ENCODE measurements at places on chromosomes 2 and 18.

DNA sequence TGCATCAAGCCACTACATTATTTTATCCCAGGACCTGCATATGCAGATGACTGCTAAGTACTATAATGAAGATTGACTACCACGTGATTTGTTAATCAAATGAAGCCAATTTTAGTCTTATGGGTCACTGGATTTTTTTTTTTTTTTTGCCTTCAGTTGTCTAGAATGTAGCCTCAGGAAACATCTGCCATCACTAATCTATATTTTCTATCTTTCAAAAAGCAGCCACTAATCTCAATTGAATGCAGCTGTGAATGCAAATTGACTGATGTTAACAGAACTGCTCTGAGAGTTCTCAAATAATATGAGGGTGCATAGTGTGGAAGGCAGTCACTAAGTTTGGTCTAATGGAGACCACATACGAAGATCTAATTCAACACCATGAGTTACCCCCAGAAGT, 106.3 kb downstream of the ABCA12 start:
- no peak for DNase-seq

DNA sequence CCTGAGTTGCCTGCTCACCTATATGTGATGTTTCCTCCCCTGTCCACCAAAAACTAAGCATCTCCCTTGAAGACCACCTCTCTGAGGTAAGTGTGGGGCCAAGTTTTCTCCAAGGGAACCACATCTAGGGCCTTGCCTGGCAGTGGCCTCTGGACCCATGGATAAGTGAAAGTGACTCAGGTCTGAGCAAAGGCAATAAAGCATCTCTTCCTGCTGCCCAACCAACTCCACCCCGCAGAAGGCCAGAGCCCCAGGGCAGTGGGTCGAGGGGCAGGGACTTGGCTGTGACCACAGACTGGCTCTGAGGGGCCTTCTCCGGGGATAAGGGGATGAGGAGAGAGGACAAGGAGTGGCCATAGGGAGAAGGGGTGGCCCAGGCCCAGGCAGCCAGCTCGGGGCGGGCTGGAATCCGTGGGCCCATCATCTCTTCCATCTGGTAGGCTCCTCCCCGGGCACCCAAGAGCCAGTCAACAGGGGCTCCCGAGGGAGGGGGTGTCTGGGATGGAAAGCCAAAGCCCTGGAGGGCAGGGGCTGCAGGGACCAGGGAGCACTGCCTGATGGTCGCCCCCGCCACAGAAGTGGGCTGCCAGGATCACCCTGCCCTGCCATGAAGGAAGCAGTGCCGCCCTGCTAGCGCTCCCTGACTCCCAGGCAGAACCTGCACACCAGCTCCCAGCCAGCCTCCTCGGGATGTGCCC, 33.4 kb downstream of the EMX1 start:
- no peak for DNase-seq

DNA sequence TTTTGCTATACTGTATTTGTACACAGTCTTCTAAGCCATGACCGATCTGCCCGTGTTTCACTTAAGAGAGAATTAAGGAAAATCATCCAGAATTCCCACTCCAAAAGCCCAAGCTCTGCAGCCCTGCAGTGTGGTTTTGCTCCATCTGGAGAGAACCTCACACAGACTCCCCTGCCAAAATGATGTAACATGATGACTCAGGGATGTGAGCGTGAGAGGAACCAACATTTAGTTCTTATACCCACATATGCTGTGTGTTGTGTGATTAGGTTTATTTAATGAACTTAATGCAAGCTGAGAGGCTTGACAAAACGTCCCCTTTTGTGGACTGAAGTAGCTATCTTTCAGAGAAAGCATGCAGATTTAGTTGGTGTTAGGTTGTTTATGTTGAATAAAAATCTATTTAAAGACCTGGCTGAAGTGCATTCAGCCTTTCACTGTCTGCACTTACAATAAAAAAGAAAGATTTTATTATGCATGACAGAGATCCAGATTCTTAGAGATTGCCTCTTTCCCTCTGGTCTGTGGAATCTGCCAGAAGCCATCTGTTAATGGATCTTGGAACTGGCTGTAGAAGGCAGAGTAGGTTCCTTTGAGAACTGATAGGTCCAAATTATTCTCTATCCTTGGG, 6.3 kb downstream of the RAB12 start:
- peak; percentile 21 for DNase-seq

GRCh38 chr2:150477347-150477746, 10.1 kb downstream of the RND3 start:
- no peak for DNase-seq

DNA sequence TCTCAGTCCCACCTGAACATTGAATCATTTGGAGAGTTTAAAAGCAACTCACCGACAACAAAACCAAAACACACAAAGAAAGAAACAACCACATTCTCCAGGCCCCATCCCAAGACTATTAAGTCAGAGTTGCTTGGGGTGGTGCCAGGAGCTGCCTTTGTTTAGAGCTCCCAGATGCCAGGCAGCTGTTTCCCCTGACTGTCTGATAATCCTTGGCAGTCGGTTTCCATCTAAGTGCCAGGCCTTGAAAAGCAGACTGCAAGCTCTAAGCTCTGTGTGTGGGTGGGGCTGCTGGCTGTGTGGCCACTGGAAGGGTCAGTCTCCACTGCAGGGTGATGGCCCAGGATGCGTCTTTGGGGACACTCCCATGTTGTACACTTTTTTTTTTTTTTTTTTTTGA, 255.3 kb upstream of the AGAP1 start:
- peak; percentile 73 for DNase-seq

GRCh38 chr2:105675841-105676240, 68.9 kb upstream of the NCK2 start:
- DNase-seq, result no peak

- DNase-seq, result no peak
Observed at GRCh38 chr2:24932715-24933114, 12.7 kb upstream of the ADCY3 start.

- no peak for DNase-seq
Observed at GRCh38 chr18:286515-287310, 18.9 kb upstream of the THOC1 start.

GRCh38 chr18:74316257-74317170, 875 bp downstream of the C18orf63 start:
- DNase-seq, result no peak
